ENCODE measurements at places on chromosomes 6 and 20. TPM values are rescaled to one million over a fixed set of nuclear protein-coding genes. Genes with fewer than 3 reads are reported as not detected.
A peak's percentile ranks its signal among the peaks of the same experiment; 100 is the strongest.

DNA sequence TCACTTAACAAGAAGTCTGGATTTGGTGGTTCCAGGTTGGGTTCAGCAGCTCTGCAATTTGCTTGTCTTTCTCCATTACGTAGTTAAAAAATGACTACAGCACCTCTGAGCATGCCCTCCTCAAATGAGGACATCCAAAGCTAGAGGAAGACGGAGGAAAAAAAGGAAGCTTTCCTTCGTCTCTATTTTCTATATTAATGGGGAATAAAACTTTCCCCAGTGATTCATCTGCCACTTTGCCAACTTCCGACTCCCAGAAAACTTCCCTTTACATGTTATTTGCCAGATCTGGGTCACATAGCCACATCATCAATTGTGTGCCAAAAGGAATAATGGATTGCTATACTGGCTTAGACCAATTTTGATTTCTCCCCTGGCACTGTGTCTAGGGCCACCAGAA lies 69.5 kb downstream of the ZFAND3 start:
- no peak for DNase-seq
- no peaks in the 10 kb centered on the region for H3K27me3 ChIP-seq
- no peak overlapping the region for H3K4me3 ChIP-seq
- H3K27ac ChIP-seq: no peak overlapping the region
- H3K4me1 ChIP-seq: peaks cover 6% of the 10 kb centered on the region

The R3HDML gene
- not detected for polyA plus RNA-seq

DNA sequence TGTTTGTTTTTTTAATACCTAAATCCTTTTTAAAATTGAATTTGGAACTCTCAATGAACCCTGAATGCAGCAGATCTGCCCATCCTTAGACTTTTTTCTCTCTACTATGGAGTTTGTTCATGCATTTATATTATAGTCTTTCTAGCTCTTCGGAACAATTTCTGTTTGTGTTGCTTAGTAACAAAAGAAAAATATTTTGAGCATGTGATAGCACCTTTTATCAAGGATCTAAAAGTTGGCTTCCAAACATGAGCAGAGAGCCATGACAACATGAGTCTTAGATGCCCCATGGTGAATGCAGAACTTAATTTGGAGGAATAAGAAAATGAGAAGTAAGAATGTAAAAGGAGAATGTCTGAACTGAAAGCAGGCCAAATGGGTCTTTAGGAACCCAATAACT lies 133.7 kb downstream of the EDN1 start:
- no peaks in the 10 kb centered on the region for H3K4me1 ChIP-seq
- H3K36me3 ChIP-seq: no peaks in the 10 kb centered on the region
- H3K4me3 ChIP-seq: no peak overlapping the region
- no peak overlapping the region for H3K27ac ChIP-seq

- H3K27ac ChIP-seq: no peak overlapping the region
- no peaks in the 10 kb centered on the region for H3K36me3 ChIP-seq
- no peaks in the 10 kb centered on the region for H3K4me1 ChIP-seq
- H3K27me3 ChIP-seq: no peaks in the 10 kb centered on the region
- H3K4me3 ChIP-seq: no peak overlapping the region
- DNase-seq: no peak
Observed at GRCh38 chr6:64988148-64988547, 718.9 kb downstream of the EYS start.

DNA sequence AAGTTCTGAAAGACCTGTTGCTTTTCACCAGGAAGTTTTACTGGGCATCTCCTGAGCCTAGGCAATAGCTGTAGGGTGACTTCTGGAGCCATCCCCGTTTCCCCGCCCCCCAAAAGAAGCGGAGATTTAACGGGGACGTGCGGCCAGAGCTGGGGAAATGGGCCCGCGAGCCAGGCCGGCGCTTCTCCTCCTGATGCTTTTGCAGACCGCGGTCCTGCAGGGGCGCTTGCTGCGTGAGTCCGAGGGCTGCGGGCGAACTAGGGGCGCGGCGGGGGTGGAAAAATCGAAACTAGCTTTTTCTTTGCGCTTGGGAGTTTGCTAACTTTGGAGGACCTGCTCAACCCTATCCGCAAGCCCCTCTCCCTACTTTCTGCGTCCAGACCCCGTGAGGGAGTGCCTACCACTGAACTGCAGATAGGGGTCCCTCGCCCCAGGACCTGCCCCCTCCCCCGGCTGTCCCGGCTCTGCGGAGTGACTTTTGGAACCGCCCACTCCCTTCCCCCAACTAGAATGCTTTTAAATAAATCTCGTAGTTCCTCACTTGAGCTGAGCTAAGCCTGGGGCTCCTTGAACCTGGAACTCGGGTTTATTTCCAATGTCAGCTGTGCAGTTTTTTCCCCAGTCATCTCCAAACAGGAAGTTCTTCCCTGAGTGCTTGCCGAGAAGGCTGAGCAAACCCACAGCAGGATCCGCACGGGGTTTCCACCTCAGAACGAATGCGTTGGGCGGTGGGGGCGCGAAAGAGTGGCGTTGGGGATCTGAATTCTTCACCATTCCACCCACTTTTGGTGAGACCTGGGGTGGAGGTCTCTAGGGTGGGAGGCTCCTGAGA lies at the start of gene HFE:
HFE (plus strand) TSS at position 146 of the 832 bp plus-strand sequence; CDS start at position 158, 12 bp downstream.
- H3K27ac ChIP-seq: peak within 1 kb of the TSS; percentile 68
- peak within 1 kb of the TSS; percentile 79 for H3K4me3 ChIP-seq
- no peaks in the 10 kb centered on the region for H3K27me3 ChIP-seq
- peaks cover 36% of the 10 kb centered on the region for H3K4me1 ChIP-seq
- peak; percentile 28 for DNase-seq

The C4B gene
- polyA plus RNA-seq: 0.36 TPM

All from CD4-positive, alpha-beta memory T cell (primary cell).